ENCODE measurements at places on chromosomes 2 and 18.

- no peak for DNase-seq
These were observed 67.8 kb downstream of the ABCG8 start for GRCh38 chr2:43906448-43907109.

DNA sequence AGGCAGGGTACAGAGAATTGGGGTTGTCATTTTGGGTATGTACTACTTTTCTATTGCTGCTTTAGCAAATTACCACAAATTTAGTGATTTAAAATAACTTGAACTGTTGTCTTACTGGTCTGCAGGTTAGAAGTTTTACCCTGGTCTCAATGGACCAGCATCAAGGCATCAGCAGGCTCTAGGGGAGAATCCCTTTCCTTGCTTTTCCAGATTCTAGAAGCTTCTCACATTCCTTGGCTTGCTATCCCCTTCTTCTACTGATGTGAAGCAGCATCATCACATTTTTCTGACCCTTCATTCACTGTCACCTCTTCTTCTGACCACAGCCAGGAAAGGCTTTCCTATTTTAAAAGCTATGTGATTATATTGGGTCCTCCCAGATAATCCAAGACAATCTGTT lies 237.8 kb upstream of the RBMS1 start:
- DNase-seq = no peak

DNA sequence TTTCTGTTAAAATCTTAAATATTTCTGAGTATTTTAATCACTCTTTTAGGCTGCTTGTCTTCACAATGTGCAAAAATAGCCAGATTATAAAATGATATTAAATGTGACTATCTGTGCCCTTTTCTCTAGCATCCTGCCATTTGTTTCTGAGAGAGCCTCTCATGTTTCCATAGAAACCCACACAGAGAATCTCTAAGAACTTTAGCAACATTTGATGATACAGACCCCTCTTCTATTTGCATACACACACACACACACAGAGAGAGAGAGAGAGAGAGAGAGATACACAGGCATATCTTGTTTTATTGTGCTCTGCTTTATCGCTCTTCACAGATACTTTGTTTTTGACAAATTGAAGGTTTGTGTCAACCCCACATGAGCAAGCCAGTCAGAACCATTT lies 134.5 kb upstream of the DDX18 start:
- DNase-seq = no peak

DNA sequence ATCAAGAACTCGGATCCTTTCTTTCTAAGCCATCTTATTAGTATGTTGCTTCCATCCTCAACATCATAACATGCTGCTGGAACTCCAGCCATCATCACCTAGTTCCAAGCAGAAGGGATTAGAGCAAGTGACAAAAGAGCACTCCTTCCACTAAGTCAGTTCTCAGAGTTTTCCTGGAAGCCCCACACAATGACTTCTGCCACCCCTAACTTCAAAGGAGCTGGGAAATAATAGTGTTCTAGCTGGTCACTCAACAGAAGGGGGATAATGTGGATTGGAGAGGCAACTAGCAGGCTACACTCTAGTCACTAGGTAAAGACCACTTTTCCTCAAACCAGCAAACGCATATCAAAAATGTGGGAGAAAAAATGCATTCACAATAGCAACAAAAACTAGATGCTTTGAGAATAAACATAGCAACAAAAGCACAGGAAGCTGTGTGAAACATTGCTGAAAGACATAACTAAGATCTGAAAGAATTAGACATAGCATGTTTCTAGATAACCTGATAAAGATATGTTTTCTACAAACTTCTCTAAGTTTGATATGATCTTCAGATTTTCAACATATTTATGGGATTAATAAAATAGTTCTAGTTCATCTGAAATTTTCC lies 39.5 kb downstream of the COX7A2L start:
- no peak for DNase-seq

DNA sequence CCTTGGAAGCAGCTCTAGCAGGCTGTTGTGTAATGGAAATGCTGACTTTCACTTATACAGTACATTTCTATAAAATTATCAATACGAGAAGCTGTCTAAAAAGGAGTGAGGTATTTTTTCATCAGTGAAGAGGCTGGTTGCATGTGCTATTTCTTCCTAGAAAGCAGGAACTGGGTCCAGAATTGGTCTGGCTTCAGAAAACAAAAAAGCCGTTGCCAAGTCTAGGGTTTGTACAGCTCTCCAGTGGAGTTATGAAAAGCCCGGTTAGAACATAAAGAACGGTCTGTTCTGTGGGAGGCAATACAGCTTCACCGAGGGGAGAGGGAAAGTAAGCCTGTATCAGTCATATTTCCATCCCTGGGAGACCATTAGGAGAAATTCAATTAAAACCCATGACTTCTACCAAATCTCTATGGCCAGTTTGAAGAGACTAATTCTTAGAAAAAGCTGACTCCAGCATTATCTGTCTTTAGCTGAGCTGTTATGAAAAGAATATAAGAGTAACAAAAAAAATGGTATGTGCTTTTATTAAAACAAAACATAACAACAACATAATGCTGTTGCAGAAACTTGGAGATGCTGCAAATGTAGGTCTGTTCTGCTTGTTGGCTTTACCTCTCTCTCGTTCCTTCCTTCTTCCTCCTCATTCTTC lies 217.0 kb downstream of the CMPK2 start:
- no peak for DNase-seq

- DNase-seq = no peak
These were observed 96.6 kb upstream of the RND3 start for GRCh38 chr2:150584081-150584480.

DNA sequence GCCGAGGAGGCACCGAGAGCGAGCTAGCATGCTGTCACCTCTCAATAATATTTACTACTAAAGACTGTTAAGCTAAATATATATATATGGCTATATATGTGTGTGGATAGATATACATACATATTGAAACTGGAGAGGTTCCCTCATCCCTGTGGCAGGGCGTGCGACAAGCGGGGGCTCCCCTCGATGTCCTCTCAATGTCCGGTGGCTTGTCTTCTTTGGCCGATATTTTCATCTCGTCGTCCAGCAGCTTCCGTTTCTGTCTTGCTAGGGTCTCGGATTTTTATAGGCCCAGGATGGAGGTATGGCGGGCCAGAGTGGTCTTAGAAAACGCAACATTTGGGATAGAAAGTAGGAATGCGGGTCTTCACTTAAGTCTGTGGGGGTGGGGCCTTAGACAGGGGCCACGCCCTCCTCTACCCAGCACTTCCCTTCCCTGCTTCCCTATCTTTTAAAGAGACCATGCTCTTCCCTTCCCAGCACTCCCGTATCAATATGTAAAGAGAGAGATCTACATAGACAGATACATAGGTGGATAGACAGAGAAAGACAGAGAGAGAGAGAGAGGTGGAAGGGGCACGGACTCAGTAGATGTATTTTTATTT lies 866.8 kb downstream of the DSC3 start:
- no peak for DNase-seq
